ENCODE measurements at places on chromosomes 4 and X.

DNA sequence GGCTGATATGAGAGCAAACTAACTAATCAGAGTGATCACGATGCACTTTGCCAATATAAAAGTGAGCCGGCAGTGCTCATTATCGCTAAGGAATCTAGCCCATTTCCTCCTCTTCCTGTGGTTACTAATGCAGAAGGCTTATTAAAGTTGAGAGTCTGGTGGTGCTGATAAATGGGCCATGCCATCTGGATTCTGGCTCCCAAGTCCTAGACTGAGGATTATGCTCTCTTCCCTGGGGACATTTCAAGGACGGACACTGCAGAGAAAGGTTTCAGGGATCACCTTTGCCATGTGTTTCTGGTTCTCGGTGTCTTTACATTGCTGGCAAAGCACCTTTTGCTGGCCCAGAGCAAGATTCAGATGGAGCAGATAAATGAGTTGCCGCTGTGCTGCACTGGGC, 85.3 kb downstream of the RTL5 start:
- no peak for DNase-seq

DNA sequence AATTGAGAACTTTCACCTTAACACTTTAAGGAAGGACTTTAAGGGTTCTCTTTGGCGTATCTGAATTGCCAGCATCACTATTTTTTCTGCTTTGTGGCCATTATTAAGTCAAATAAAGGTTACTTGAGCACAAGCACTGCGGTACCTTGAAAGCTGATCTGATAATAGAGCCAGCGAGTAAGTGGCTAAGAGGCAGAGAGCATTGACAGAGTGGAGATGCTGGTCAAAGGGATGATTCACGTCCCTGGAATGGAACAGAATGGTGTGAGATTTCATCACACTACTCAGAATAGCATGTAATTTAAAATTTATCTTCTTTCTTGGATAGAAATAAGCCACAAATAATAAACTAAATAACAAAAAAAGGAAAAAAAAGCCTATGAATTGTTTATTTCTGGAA, 57.1 kb upstream of the NPFFR2 start:
- DNase-seq: no peak

- no peak for DNase-seq
Observed at GRCh38 chr4:113328514-113328913, 279.1 kb downstream of the ANK2 start.

GRCh38 chr4:101843054-101843453, 52.5 kb downstream of the BANK1 start:
- no peak for DNase-seq

GRCh38 chrX:53160297-53160983, 64.6 kb downstream of the KDM5C start:
- DNase-seq: no peak

DNA sequence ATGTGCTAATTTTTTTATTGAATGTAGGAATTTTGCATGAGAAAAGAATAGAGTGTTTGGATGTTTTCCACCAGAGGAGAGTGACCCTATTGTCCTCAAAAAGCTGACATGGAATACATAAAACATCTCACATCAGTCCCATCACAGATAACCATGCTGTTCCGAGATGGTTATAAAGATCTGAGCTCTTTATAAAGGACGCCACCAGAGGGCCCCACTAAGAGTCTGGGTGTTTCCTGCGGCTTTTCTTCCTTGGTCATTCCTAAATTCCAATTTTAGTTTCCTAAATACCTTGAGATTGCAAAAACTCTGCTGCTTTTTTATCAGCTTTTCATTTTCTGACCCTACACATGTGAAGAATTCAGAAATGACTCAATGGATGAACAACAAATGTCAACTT, 504.5 kb upstream of the FRG1 start:
- DNase-seq: no peak

DNA sequence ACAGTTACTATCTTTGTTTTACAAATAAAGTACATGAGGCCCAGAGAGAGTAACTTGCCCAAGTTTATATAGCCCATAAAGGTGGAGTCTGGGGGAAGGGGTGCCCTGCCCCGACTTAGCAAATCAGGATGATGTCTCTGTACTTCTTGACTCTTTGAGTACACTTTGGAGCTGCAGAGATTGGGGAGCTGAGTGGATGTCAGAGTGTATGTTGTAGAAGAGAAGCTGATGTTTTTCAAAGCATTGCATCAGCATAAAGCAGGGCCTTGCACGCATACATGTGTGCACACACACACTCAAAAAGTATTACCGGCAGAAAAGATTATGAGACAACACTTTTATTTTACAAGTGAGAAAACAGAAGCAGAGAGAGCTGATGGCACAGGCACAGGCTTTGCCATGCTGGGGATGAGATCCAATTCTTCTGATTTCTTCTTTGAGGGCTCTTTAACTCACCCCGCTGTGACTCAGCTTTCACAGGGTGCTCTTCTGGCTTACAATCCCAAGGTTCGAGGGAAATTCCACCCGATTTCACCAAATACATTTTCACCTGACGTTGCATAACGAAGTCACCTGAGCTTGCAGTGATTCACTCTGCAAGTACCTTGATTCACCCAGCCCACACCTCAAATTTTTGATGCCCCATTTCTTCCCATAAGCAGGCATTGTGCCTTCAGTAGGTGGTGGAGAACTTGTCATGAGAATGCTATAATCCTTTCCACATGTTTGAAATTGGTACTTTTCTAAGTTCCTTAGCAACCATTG, 292.8 kb upstream of the BOD1L1 start:
- no peak for DNase-seq

- DNase-seq: no peak
Observed at GRCh38 chr4:169070895-169071218, 60.8 kb upstream of the CBR4 start.

- DNase-seq: no peak
Observed at GRCh38 chr4:159451006-159451405, 348.1 kb downstream of the RAPGEF2 start.

GRCh38 chr4:152316969-152317368, 218.9 kb downstream of the FBXW7 start:
- DNase-seq: no peak

DNA sequence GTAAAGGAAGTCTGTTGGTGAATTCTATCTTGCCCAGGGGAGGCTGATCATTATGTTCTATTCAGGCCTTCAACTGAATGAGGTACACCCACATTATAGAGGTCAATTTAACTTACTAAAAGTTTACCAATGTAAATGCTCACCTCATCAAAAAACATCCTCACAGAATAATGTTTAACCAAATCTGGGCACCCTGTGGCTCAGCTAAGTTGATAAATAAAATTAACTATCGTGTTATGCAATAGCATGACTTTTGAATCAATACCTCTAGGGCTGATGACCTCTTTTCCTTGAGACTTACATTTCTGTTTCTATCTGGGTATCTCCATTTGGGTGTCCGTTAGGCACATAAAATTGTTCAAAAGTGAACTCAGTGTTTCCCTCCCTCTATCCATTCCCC, 203.1 kb downstream of the TEX13C start:
- no peak for DNase-seq

- DNase-seq: no peak
Observed at GRCh38 chr4:51851937-51852290, 9.0 kb downstream of the DCUN1D4 start.

DNA sequence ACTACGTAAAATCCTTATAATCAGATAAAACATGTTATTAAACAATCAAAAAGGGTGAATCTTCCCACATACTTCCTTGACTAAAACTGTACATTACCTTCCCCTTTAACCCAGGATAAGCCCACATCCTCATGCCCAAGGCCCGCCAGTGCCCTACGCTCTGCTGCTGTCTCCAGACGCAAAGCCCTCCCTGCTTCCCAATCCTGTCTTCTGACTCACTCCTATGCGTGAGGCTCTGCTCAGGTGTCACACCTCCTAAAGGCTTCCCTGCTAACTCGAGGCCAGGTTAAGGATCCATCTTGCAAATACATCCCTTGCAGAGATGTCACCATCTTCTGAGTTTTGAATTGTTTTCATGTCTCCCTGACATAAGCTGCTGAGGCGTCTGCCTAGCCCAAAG, 61.6 kb downstream of the STX18 start:
- no peak for DNase-seq

DNA sequence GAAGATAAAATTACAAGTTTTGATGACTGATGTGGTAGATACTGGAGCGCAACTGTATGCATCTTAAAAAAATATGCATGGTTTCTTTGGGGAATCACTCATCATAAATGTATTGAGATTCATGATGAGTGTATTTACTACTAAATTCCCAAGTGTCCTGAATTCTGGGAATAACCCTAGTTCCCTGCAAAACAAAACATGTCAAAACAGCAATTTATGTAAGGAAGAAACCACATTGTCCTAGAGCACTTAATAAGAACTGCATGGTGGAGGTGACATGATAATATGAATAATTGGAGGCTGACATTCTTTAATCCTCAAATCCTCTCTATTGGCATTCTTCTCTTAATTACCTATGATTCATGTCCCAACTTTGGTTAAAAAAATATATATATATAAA, 1804.7 kb downstream of the STIM2 start:
- DNase-seq: no peak

GRCh38 chrX:68304602-68305001, 128.7 kb downstream of the OPHN1 start:
- DNase-seq: no peak

- DNase-seq: no peak
Observed at GRCh38 chr4:1604706-1605205, 79.4 kb downstream of the FAM53A start.

DNA sequence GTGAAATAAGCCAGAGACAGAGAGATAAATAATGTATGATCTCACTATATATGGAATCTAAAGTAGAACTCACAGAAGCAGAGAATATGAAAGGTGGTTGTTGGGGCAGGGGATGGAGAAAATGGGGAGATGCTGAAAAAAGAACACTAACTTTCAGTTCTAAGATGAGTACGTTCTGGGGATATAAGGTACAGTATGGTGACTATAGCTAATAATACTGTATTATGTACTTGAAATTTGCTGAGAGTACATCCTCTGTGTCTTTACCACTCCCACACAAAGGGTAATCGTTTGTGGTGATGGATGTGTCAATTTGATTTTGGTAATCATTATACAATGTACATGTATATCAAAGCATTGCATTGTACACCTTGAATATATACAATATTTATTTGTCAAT, 6.6 kb downstream of the FBXL5 start:
- no peak for DNase-seq

DNA sequence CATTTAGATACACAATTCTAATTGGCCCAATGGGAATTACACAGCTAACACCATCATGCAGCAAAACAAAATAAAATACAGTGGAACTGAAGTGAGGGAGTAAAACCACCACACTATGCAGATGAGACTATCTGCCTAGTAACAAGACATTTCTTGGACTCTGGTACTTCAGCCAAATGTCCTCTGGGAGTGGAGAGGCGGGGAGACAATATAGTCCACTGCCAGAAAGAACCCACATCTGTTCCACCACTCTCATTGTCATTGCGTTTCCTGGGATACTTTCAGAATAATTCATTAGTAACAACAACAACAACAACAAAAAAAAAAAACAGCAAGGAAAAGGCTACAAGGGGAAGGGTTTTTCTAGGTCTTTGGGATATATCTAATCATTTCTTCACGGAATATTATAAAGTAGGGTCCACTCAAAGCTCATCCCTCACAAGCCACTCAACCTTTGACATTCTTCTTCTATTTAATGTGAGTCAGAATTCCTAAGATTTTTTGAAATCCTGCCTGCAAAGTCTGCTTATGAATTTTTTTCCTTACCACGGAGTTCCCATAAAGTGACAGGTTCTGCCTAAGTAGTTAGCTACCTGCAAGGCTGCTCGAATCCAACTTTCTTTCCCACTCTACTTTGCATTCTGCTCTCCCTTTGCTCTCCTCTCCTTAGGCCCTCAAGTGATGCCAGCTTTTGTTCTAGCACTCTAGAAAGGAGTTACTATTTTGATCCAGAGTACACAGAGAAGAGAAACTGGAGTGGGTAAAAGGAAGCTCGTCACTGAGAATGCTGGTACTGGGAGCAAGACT, 254.6 kb downstream of the CHIC1 start:
- DNase-seq: no peak

DNA sequence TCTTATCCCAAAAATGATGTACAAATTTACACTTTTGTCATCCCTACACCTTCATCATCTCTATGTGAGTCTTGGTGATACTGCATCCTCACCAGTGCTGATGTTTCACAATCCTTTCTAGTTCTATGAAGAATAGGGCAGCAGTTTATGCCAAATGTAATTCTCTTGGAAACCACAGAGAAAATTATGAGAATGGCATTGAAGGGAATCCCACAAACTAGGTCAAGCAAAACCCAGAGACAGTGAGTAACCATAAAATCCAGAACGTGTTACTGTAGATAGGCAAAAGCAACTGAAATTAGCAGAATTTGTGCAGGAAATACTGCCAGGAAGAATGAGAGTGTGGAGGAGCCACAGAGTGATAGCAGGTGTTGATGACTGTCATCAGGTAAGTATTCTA, 24.5 kb downstream of the IL15 start:
- DNase-seq: no peak

- DNase-seq: no peak
Observed at GRCh38 chr4:2893772-2894171, 50.1 kb downstream of the ADD1 start.

- no peak for DNase-seq
Observed at GRCh38 chr4:147017081-147017480, 71.4 kb upstream of the TTC29 start.

GRCh38 chr4:32002037-32002747, 1282.0 kb downstream of the PCDH7 start:
- DNase-seq: no peak

DNA sequence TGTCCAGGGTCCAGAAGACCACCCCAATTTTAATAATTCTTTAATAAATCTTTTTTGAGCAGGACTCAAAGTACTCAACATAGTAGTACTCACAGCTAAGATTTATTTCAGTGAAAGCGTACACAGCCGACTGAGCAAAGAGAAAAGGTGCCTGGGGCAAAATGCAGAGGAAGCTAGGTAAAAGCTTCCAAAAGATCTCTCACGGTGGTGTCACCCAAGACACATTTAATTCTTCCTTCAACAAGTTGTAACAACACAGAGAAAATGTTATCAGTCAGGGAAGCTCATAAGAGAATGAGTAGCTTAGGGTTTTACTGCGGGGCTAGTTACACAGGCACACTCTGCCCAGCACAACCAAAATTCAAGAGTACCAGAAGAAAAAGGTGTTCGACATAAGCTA, 201.1 kb downstream of the OPHN1 start:
- DNase-seq: no peak

DNA sequence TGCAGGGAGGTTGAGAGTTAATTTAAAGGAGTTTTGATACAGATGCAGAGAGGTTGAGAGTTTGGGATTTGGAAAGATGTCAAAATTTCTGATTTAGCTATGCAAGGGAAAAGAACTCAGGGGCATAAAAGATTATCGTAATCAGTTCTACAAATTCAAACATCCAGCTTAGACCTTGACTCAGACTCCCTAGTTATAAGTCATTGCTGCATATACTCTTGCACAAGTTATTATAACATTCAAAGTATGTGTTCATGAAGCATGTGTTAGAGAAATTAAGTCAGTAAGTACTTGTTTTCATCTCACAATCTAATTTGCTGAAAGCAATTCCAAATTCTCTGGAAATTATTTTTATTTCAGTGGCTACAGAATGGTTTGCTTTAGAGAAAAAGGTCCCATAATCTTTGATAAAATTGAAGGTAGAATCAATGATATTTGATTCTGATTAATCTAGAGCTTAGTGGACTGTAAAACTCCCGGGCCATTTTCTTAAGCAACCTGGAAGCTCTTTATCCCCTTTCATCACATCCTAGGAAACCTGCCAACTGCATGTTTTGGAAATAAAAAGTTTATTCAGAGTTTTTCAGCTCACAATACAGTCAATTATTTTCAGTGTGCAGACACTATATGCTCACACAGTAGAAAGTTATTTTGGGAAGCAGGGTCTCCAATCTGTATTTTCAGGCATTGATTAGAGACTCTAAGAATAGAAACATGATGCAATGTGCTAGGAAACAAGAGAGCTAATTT, 132.9 kb upstream of the SPANXC start:
- no peak for DNase-seq
